Hypothalamus (tissue), 51 donors: ENCODE measurements at places on chromosomes 12 and 14.
A peak's percentile ranks its signal among the peaks of the same experiment; 100 is the strongest.

- DNase-seq = no peak
Observed at GRCh38 chr12:98211909-98212695, 303.3 kb upstream of the TMPO start.

DNA sequence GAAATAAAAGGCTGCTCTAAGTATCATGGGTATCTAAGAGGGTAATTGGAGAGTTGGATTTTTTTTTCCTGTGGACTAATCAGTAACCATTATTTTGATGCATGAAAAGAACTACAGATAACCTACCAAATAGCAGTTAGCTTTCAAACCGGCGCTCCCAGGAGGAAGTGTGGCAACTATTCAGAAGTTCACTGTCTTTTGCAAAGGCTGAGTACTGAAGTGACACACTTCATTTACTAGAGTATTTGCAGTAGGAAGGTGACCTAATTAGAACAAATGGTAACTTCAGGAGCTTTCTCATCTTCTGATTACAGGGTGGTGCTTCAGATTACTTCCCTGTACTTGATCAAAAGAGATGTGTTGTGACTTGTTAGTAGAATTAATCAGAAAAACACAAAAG lies 87.7 kb downstream of the PELI2 start:
- DNase-seq = no peak

DNA sequence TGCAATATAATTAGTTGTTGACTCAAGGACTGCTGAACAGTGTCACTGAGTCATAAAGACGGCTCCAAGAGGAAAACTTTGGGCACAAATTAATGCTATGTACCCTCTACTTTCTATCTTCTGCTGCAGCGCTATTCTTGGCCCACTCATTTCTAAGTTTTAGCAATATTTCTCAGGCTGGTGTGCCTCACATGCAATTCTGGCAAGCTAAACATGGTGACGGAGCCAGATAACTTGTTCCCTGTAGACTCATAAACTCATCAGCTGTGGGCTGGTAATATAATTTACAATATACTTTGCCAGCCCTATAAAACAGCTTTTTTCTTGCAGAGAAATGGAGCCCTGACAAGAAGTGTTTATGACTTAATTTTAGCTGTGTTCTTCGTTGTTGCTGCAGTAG lies 615.1 kb downstream of the NRXN3 start:
- no peak for DNase-seq

- DNase-seq = peak; percentile 19
Observed at GRCh38 chr14:96362071-96362964, 823 bp downstream of the ATG2B start.

DNA sequence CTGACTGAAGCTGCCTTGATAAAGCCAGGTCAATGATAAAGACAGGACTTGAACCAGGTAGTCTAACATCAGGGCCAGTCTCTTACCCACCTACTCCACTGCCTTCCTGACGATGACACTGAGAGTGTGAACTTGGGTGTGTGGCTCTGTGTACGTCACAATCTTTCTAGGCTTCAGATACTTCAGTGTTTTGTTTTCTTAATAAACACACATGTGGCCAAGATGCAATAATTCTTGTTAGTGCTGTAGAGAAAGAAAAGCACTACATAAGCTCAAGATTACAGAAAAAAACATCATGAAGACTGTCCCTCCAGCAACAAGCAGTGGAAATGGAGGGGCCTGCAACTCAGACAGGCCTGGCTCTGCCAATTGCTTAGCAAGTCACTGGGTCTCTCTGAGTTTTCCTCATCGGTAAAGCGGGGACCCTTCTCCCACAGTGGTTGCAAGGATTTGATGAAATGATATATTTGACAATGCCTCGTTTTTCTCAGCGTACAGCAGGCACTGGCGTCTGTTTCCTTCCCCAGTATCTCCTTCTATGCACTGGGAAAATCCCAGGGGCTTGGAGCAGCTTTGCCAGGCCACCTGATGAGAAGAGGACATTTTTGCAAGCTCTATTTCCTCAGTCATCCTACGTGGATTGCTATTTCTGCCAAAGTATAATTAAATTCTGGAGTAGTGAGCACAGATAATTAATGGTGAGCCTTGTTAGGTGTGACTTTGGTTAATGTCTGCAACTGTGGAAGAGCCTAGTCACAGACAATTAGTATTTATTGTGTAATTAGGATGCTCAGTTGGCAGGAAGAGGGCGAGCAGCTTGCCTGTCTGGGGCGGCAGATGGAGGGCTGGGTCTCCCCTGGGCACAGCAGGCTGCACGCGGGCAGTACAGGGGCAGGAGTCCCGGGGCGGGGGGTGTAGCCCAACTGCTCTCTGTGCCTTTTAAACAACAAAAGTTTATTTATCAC lies 55.8 kb upstream of the CHGA start:
- DNase-seq = no peak

DNA sequence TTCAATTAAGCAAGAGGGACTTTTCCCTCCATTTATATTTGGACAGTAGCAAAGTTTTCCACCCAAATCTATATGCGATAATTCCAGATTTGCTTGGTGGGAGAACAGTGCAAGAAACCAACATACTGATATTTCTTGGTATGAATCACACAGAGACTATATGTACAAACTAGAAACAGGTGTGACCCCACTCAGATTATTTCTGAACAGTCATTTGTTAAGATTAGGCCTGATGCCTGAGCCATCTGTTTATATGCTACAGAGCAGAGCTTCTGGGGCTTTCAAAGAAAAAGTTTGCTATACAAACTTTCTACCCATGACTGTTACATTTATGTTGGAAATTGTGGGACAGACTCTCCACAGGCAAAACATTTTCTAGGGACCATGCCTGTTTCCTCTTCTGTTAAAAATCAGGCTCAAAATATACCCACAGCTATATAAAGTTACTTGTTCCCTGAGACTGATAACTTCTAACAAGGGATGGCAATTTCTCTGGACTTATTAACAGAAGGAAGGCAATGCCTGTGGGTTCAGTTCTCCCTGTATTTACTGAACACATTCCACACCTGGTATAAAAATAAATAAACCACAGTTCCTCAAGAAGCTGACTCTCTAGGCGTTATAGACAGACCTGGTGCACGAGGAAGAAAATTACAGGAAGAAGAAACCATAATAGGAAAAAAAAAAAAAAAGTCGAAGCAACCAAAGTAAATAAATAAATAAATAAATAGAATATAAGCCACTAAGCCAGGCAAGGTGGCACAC lies 8.0 kb downstream of the PTPN21 start:
- DNase-seq = no peak
